Stimulated activated CD8-positive, alpha-beta memory T cell treated with anti-CD3 and anti-CD28 coated beads, Interleukin-7, amount 100 ng/mL, for 4 hours (primary cell): ENCODE measurements at places on chromosomes 12 and 14.

DNA sequence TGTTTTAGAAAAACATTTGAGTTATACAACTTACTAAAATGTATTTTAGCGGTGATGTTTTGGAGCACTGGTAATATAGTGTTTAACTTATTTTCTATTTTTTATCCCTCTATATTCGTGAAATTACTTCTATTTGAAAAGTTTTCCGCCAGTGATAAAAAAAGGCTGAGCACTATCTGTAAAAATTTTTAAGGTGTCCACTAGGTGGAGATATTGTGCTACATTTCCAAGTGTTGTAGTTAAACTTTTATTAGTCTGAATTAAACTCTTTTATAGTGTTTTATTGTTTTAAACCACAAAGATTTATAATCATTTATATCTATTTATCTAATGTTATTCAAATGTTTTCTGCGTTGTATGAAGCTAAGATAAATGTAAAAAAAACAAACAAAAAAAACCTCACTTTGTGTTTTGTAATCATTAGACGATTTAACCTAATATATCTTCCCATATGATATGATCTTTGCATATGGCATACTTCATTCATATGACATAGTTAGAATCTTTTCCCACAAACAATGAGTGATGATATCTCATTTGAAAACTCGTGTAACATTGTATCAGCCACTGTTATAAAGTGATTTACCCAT lies 11.8 kb downstream of the ALG10B start:
- DNase-seq = no peak

- DNase-seq = no peak
Measured at GRCh38 chr12:8508910-8509841, 4.1 kb upstream of the CLEC4D start.

DNA sequence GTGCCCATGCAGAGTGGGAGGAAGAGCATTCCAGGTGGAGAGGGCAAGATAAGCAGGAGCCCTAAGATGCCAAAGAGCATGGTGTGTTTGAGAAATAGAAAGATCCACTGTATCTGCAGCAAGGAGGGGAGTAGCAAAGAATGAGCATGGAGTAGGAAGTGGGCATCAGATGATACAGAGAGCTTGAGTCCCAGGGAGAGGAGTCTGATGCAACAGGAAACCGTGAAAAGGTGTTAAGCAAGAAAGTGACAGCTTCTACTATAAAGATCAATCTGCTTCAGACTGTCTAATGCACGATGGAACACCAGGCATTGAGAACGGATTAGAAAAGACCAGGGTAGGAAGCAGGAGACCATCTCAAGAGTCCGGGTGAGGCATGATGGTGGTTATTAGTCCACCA lies 12.3 kb upstream of the GPRC5D start:
- no peak for DNase-seq

GRCh38 chr14:82009076-82009475 lies 475.4 kb upstream of the SEL1L start:
- no peak for DNase-seq

DNA sequence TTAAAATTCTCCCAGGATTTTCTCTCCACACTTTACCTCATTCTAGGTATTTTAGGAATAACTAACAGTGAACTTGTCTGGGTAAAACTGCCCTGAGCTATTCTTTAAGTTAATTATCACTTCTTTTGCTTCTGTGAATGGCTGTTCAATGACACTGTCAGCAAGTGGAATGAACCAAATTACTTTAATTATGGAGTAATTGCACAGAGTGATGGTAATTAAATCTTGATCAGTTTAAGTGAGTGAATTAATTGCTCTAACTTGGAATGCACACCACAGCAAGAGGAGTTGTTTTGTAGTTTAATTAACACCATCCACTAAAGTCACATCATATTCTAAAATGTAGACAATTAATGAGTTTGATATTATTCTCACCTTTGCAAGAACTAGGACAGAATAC lies 36.2 kb upstream of the TMEM260 start:
- no peak for DNase-seq

DNA sequence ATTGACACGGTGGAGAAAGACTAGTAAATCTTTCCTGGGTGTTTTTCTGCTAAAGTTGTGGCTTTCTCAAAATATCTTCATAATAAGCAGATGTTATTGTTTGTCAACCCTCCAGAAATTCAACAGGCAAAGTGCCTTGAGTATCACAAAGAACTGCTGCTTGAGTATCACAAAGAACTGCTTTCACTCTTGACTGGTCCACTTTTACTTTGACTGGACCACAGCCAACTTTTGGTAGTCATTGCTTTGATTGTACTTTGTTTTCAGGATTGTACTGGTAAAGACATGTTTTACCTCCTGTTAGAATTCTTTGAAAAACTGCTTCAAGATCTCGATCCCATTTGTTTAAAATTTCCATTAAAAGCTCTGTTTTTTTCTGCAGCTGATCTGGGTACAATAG lies 62.6 kb downstream of the PDZRN4 start:
- DNase-seq = no peak

- DNase-seq = no peak
Measured at GRCh38 chr12:88413646-88414045, 166.6 kb downstream of the KITLG start.

DNA sequence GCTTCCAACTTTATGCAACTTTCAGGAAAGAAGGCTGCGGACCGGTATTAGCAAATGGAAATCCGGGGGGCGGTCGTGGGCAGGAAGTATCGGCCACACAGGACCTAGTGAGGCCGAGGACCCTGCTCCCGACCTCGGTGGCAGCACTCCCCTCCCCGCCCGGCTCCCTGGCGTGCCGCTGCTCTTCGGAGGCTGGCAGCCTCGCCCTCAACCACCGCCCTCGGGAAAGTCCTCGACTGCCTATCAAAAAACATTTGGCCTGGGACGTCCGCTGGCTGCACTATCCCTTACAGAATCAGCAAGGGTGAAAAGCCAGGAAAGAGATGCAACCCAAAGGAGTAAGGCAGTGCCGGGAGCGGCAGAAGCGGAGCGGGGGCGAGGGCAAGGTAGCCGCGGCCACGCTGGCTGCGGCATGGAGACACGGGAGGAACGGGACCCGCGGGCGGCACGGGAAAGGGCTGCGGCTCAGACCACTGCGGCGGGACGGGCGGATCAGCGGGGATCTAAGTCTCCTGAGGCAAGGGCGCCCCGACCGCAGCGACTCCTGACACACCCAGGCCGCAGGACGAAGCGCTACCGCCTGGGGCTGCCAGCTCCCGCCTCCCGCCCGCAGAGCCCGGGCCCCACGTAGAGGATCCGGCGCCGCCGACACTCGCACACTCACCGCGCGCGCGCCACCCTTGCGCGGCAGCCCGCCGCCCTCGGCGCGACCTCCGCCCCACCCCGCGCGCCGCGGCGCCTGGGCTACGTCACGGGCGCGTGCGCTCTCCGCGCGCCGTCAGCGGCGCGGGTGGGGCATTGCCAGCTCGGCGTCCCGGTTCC lies at the start of the genes BBOF1 and ENTPD5:
Gene BBOF1 (plus strand): TSS at position 764 of the 822 bp plus-strand sequence. CDS start 130 bp downstream, outside the sequence.
Gene ENTPD5 (minus strand): TSS at position 703 of the 822 bp plus-strand sequence. CDS start 31,186 bp downstream, outside the sequence.
- peak; percentile 53 for DNase-seq

GRCh38 chr12:5430641-5431603 lies 986 bp upstream of the NTF3 start:
- DNase-seq = no peak

- no peak for DNase-seq
Measured at GRCh38 chr14:34051966-34052657, 101.2 kb upstream of the EGLN3 start.

- DNase-seq = no peak
Measured at GRCh38 chr12:50699940-50700339, 64.0 kb upstream of the ATF1 start.

GRCh38 chr12:98360401-98360800 lies 155.0 kb upstream of the TMPO start:
- DNase-seq = no peak

DNA sequence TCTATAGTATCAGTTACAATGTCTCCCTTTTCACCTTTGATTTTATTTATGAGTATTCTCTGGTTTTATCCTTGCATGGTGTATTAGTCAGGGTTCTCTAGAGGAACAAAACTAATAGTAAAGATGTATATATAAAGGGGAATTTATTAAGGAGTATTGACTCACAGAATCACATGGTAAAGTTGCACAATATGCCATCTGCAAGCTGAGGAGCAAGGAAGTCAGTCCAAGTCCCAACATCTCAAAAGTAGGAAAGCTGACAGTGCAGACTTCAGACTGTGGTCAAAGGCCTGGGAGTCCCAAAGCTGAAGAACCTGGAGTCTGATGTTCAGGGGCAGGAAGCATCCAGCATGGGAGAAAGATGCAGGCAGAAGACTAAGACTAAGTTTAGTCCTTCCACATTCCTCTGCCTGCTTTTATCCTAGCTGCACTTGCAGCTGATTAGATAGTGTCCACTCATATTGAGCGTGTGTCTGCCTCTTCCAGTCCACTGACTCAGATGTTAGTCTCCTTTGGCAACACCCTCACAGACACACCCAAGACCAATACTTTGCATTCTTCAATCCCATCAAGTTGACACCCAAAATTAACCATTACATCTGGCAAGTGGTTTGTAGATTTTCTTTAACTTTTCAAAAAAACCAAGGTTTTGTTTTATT lies 308.0 kb upstream of the LMO3 start:
- no peak for DNase-seq

- DNase-seq = no peak
Measured at GRCh38 chr14:85501751-85502150, 28.2 kb upstream of the FLRT2 start.

DNA sequence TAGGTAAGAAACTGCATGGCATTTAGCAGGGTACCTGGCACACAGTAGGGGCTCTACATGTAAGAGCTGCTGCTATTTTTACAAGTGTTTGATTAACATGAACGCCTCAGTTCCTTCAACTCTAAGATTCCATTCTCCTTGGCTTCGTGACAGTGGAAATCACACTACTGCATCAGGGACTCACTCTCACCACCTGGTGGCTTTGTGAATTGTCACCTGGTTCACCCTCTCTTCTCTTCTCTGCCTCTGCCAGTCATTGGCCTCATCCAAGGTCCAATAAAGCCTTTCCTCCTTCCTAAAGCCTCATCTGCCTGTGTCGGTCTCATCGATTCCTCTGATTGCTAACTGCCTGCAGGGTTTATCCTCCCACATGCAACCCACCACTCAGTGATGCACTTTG lies 476.4 kb downstream of the VRK1 start:
- no peak for DNase-seq

GRCh38 chr12:30484658-30485057 lies 211.0 kb downstream of the IPO8 start:
- no peak for DNase-seq

DNA sequence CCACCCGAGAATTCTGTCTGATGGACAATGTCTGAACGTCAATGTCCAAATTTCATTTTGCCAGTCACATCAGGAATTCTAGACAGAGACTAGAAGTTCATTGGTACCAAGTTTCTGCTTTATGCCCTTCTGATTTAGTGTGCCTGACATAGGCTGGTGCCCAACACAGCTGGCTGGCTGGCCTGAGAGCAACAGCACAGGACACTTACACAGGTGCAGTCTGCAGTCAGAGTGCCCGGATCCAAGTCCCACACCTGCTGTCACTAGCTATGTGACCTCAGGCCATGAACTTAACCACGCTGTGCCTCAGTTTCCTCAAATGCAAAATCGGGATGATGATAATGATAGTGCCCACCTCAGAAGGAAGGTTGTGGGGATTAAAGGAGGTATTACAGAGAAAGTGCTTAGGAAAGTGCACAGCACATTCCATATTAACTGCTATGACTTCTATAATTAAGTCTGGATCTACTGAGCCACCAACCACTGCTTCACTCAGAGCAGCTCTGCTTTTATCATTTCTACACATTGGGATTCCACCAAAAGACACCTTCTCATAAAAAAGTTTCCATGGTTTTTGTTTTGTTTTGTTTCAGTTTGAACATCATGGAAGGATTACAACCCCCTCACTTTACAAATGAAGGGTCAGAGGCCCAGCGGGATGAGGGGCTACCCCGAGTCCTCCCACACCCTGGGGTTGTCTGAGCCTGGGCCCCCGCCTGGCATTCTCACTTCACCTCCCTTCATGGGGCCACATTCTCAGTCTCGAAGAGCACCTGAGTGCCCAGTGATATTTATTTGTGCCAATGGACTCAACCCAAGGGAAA lies 168.8 kb upstream of the BCL2L14 start:
- DNase-seq = no peak

GRCh38 chr12:31220633-31221550 lies 105.1 kb downstream of the SINHCAF start:
- no peak for DNase-seq

DNA sequence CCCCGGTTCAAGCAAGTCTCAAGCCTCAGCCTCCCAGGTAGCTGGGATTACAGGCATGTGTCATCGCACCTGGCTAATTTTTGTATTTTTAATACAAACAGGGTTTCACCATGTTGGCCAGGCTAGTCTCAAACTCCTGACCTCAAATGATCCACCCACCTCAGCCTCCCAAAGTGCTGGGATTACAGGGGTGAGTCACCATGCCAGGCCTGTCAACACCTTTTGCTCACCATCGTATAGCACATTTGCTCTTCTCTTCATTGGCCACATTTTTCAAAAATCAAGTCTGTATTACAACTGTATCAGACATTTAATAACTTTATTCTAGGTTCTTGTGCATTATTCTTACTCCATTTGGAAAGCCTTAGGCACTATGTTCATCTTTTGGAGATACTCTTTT lies 50.3 kb downstream of the BCAT1 start:
- no peak for DNase-seq

- DNase-seq = no peak
Measured at GRCh38 chr14:25750436-25750835, 700.5 kb upstream of the STXBP6 start.

- no peak for DNase-seq
Measured at GRCh38 chr12:54428050-54429013, 9.3 kb upstream of the ITGA5 start.

DNA sequence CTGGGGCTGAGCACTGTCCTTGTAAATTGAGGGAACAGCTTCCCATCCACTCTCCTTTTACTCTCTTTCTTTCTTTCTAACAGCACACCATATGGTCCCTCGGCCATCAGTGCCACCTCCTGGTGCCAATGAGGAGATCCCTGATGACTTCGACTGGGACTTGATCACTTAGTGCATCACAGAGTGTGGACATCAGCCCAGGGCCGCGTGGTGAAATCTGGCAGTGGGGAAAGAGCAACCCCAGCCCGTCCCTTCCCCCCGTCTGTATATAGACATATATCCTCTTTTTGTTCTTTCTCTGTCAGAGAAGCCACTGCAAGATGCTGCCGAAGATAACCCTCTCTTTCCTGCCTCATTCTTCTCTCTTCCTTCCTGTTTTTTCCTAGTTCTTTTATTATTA lies 13.5 kb downstream of the C3AR1 start:
- no peak for DNase-seq

GRCh38 chr12:111753144-111753881 lies 13.4 kb upstream of the ALDH2 start:
- no peak for DNase-seq

DNA sequence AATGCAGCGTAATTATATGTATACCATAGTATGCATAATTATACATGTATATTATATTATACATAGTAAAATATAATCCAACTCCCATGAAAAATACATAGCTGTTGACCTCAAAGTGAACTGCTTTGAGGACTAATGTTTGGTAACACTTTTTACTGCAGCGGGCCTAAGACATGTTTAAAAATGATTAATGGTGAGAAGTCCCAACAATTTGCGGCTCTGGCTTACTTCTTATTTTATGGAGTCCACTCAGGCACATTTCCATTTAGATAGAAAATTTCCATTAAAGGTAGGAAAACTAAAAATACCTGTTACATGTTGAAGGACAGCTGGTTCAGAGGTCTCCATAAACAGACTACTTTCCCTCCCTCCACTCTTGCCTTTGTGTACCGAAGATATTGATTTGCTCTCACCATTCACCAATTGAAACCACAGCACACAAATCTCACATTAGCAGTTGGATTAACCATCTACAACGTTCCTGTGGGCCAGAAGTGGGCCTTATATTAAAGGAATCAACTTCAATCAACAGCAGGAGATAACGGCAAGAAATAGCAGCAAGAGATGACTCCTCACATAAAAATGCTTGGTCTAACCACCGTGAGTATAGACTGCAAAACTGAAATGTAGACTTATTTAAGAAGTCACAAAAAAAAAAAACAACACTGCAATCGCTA lies 14.1 kb upstream of the NT5DC3 start:
- no peak for DNase-seq
